ENCODE measurements at places on chromosomes 11 and 22. TPM values are rescaled to one million over a fixed set of nuclear protein-coding genes. Genes with fewer than 3 reads are reported as not detected.
A peak's percentile ranks its signal among the peaks of the same experiment; 100 is the strongest.

- no peak for DNase-seq
Measured at GRCh38 chr22:40641269-40641668, 4.8 kb upstream of the MRTFA start.

- DNase-seq, result no peak
Measured at GRCh38 chr11:28347371-28347770, 239.2 kb downstream of the METTL15 start.

GRCh38 chr11:102464859-102465500 is 12.4 kb upstream of the TMEM123 start:
- no peak for DNase-seq

DNA sequence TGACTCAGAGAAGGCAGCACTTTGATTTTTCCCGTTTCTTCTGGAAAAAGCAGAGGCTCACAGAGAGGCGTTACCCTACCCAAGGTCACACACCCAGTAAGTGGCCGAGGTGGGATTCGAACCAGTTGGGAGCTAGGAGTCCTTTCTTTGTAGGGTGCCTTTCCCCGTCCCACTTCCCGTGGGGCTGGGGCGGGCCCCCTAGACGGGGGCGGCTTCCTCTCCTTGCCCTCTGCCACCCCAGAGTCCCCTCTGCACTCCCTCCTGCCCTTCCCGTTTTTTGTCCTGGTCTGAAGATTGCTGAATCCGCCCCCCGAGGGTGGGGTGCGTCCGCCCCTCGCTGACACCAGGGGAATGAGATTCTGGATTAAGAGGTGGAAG is 747 bp downstream of the TPCN2 start:
- no peak for DNase-seq

DNA sequence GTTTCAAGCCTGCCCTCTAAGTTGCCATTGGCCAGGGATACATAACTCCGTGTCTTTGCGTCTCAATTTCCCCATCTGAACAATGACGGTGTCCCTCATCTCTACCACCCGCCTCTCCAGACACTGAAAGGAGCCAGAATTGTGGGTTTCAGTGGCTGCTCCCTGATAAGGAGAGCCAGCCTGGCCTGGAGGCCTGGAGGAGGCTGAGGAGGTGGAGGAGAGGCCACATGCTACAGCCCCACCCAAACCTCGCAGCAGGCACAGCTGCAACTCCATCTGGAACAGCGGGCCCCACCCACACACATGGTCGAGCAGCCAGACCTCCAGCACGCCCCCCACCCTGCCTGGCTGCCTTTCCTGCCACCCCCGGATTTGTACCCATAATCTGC is 34.4 kb upstream of the CD82 start:
- no peak for DNase-seq

DNA sequence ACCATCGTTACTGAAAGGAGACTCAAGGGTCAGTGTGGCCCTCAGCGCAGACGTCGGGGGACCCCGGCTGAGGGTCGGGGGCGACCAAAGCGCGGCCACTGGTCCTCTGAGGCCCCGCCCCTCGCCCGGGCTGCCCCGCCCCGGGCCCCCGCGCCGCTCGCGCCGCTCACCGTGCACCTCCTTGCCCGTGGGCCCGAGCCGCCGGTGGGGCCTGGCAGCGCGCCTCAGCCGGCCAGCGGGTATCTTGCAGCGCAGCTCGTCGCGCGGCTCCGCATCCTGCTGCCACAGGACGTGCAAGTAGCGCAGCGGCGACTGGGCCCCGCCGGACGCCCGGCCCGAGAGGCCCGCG is 419 bp downstream of the ANKRD54 start:
- no peak for DNase-seq

DNA sequence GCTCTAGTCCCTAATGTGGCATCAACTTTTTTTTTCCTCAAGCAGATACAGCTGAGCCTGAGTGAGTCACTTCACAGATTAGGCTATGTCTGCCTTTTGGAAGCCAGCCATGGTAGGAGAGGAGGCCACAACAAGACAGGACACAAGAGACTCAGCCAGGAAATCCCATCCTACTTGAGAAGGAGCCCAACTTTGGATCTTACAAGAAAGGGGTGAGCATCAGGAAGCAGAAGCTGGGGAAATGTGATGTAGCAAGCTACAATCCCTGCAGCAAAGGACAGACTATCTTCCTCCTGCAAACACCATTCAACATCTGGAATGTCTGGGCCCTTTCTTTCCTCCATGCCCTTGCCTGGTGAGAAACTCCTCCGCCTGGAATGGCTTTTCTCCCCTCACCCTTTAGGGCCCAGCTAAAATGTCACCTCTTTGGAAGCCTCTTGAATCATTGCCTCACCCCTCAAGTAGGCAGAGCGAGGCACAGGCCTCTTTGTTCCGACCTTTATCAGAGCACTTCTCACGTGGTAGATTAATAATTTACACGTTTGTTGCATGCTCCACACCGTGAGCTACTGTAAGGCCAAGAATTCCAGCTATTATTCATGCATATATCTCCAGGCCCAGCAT is 156.4 kb upstream of the PITPNB start:
- DNase-seq, result peak; percentile 35

GRCh38 chr11:111123463-111124398 is 121.8 kb upstream of the POU2AF2 start:
- DNase-seq, result no peak

DNA sequence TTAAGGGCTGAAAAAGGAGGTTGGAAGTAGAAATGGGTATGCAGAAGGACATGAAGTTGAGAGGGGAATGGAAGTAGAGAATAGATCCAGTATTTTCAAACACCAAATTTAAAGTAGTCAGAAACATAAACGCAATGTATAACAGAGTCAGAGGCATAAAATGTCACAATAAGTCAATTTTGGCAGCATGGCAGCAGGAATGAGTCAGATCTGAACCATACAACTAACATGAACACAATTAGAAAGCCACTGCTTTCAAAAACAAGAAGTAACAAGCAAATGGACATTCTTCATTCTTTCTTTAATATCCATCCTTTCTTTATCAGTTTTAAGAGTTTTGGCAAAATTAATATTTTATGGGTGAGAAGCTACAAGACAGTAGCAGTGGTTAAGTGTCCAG is 2.5 kb downstream of the CHORDC1 start:
- no peak for DNase-seq

DNA sequence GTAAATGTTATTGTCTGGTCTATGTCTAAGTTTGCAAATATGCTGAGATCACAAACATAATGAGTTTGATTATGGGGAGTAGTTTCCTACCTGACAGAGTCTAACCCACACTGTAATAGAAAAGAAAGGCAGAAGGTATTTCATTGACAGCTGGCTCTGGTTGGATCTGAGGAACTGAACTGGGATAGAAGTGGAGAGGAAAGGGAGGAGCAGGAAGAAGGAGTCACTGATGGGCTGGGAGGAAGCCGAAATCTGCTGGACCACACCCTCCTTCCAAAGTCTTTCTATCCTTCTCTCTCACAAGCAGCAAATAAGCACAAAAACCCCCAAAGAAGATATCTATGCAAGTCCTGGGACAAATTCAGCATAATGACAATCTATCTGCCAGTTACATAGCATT is 11.7 kb downstream of the BLID start:
- no peak for DNase-seq

DNA sequence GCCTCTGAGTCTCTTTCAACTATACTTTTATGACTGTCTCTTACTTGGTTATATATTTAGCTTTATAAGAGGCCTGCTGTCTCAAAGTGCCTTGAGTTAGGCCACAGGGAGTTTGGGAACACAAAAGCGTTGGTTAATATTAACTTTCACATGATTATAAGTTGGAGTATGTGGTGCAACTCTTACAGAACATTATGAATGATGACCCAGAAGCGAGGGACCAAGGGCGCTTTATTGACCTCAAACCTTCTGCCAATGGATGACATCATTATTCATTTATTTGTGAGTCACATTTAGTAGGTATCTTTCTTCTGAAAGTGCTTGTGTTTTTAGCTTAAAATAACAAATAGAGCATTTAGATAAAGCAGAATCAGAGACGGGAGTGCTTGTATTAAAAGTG is 298.0 kb upstream of the ZC3H12C start:
- no peak for DNase-seq

DNA sequence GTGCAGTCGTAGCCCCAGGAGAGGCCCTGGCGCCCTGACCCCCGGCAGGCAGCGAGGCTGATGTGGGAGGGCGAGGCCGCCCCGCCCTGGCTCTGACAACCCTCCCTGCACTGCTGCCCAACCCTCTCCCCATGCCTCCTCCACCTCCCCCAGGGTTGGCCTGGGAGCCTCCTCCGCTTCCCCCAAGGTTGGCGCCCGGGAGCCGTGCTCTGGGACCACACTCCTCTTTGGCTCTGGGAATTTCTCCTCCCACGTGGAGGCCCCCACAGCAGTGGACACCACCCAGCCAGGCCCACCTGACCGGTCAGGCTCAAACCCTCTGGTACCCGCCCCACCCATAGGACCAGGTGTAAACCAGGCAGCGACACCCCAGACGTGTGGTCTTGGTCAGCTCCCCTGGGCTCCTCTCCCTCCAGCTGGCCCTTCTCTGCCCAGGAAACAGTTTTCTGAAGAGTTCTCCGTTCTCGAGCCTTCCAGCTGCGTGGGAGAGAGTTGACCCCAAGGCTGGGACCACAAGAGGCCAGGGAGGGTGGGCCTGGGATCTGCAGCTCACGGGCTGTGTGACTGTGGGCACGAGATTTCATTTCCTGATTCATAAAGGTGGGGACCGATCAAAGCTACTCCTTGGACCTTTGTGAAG is 39.5 kb upstream of the BRSK2 start:
- no peak for DNase-seq

DNA sequence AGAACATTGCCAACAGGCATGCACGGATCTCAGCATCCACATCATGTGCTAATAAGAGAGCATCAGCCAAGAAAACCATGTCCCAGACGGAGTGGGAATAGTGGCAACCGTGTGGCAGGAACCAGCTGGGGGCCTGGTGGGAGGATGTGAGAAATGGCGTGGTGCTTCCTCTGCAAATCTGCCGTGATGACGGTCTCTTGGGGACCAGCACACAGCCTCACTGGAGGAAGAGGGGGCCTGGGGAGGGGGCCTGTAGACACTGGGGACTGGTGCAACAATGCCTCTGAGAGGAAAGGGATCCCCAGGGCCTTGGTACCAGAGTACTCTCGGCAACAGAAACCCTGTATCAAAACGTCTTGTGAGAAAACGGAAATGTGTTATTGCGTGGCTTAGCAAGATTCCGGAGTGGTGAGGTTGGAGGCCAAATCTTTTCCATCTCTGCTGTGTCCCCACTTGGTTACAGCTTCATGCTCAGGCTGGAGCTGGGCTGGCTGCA is 154.3 kb upstream of the TBCEL start:
- no peak for DNase-seq

GRCh38 chr11:64762674-64763525 is 3.1 kb upstream of the PYGM start:
- DNase-seq, result peak; percentile 17

- no peak for DNase-seq
Measured at GRCh38 chr11:36038541-36038940, 94.7 kb downstream of the LDLRAD3 start.

DNA sequence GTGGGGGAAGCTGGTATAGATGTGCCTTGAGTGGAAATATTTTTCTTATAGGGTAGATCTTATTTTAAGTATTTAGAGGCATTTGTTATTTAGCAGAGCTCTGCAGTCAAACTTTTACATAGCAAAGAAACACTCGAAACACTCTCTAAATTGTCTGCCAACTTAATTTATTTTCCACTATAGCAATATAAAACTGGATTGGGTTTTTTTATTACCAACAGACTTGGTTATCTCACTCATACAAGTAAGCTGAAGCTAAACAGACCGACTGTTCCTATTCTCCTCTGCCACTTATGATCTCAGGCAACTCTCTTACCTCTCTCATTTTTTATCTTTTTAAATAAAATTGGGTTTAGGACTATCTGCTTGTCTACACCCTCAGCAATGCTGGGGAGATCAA is 4.6 kb downstream of the RAB38 start:
- no peak for DNase-seq

DNA sequence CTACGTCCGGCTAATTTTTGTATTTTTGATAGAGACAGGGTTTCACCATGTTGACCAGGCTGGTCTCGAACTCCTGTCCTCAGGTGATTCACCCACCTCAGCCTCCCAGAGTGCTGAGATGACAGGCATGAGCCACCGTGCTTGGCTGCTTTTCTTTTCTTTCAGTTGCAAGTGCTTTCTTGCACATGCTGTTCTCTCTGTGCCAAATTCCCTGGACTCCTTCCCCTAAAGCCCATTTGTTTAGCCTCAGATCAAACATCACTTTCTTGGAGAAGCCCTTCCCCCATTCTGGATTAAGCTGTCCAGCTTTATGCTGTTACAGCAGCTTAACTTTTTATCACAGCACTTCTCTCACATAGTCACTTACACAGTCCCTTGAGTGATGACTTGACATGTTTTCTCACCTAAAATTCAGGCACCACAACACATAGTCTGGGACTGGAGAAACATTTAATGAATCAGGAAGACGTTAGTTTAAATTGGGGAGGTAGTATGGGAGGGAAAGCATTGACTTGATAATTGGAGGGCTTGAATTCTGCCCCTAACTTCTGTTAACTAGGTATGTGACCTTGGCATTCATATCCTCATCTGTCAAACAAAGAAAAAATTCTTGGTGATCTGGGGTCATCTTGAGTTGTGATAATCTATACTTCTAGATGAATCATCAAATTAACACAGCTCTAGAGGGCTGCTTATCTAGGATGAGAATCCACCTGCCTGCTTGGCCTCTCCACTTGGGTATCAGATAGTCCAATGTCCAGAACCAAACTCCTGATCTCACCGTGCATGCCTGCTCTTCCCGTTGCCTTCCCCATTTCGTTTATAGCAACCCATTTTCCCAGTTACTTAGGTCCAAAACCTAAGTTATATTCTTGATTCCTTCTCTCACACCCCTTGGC is 18.4 kb downstream of the ACO2 start:
- DNase-seq, result peak; percentile 37

DNA sequence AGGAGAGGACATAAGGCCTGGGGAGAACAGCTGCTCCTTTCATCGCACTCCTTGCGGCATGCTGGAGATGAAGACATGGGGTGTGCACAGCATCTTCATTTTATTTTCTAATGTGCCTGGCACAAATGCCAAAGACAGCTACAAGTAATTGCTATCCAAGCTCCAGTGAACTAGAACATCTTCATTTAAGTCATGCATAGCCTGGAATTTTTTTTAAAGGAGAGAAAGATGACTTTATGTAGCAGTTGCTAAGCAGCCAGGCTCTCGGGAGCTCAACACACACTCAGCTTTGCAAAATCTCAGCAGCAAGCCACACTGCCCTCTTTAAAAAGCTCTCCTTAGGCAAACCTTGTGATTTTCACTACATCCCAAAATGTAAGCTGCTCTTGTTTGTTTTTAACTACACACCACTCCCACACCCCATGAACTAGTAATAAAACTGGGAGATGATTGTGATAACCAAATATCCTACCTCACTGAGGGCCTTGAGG is 164.5 kb upstream of the POU2AF2 start:
- no peak for DNase-seq

GRCh38 chr11:27452147-27452546 is 20.4 kb downstream of the LGR4 start:
- DNase-seq, result no peak

PTPN5 gene
- total RNA-seq, result not detected

CHST1 gene
- 3.1 TPM for total RNA-seq

MCHR1 gene
- total RNA-seq, result not detected

SCGB1A1 gene
- 3.5 TPM for total RNA-seq

TPBGL gene
- total RNA-seq, result 1.3 TPM

ANO9 gene
- 20.2 TPM for total RNA-seq

RASD2 gene
- 1.2 TPM for total RNA-seq

SELENOH gene
- total RNA-seq, result 108 TPM

SYT8 gene
- total RNA-seq, result 8.8 TPM

ANAPC15 gene
- 29.3 TPM for total RNA-seq
